AG09309 (cell line): ENCODE measurements at places on chromosomes 7 and 10.

- DNase-seq: no peak
These were observed 545.4 kb upstream of the FZD8 start for GRCh38 chr10:36187380-36188079.

GRCh38 chr7:33287738-33288137 lies 158.4 kb downstream of the BBS9 start:
- DNase-seq: no peak

DNA sequence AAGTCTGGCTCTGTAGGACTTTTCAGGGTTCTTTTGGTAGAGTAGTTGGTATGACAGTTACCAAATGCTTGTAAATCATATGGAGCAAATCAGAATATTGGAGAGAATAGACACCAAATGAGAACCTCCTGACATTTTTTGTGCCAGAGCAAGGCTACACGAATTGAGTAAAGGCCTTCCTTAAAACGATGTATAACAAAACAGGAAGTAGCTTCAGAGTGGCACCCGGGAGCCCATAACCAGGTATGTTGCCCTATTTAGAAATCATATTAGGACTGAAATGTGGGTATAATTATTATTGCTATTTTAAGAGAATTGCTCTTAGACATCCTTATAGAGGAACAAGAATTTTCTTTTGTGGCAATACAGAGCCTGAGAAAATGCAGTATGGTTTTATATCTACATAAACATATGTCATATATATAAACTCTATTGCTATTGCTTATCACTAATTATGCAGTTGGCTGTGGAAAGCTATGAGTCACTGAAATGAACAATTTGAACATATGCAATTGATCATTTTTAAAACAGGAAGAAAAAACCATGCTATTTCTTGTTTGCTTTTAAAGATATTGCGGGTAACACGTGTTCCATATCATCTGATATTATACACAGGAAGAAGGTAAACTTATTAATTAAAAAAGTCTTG lies 197.4 kb upstream of the MTPN start:
- DNase-seq: no peak

DNA sequence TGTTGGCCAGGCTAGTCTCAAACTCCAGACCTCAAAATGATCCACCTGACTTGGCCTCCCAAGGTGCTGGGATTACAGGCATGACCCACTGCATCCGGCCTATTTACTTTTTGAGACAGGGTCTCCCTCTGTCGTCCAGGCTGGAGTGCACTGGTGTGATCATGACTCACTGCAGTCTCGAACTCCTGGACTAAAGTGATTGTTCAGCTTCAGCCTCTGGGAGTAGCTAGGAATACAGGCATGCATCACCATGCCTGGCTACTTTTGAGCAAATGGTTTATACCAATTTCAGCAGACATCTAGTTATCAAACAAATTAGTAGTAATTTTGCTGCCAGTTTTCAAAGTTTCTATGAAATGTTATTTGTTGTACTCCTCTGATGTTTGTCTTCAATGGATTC lies 2.2 kb upstream of the WAC start:
- no peak for DNase-seq

GRCh38 chr7:155441856-155442255 lies 16.1 kb upstream of the EN2 start:
- no peak for DNase-seq

DNA sequence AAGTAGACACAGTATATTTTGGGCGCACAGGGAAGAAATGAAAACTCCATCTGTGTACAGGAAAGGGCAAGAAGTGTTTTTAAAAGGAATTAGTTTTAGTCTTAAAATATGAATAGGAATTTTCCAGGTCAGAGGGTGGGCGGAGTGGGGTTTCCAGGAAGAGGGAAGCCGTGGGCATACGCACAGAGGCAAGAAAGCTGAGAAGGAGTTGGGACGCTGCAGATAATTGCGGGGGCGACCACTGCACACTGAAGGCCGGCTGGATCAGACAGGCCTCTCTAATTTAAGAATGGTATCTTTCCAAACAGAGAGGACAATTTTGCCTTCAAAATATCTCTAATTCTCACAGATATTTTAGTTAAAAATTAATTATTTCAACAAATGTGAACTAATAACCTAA lies 189.1 kb upstream of the INHBA start:
- DNase-seq: no peak

DNA sequence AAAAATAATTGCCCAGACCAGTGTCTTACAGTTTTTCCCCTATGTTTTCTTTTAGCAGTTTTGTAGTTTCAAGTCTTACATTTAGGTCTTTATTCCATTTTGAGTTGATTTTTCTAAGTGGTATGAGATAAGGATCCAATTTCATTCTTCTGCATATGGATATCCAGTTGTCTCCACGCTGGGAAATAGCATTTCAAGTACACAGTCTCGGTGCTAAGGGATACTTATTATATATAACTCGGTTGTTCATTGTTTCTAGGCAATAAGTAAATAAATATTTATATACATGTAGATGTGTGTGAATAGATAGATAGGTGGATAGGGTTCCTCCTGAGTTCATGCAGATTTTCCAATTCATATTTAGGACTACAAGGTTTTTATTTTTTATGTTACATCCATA lies 16.0 kb downstream of the TAF3 start:
- no peak for DNase-seq

DNA sequence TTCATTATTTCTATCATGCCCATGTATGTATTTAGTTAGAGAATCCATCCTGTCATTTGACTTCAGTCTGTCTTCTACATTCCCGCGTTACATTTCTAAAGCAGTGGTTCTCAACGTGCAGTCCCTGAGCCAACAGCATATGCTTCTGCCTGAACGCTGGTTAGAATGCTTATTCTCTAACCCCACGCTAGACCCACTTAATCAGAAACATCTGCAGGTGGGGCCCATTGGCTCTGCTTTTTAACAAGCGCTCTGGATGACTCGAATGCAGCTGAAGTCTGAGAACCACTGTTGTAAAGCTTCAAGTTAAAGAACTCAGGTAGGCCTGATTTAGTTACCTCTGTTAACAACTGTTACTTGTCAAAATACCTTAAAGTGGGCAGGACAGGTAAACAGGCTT lies 38.2 kb downstream of the NEUROD6 start:
- no peak for DNase-seq

DNA sequence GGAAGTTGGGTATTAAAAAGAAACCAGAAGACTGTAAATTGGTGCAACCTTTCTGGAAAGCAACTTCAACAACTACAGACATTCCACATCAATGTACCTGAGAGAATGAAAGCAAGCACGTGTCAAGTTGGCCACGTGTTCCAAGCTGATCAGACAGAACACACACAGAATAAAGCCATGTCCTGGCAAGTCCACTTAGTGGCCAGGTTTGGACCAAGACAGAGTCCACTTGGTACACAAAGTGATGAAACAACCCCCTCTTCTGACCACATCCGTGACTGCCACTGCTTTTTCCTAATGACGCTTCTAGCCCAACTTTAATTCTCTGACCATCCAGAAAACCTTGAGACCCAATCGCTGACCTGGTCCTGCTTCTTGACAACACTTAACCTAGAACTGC lies 109.4 kb downstream of the ABLIM1 start:
- DNase-seq: peak; percentile 16

DNA sequence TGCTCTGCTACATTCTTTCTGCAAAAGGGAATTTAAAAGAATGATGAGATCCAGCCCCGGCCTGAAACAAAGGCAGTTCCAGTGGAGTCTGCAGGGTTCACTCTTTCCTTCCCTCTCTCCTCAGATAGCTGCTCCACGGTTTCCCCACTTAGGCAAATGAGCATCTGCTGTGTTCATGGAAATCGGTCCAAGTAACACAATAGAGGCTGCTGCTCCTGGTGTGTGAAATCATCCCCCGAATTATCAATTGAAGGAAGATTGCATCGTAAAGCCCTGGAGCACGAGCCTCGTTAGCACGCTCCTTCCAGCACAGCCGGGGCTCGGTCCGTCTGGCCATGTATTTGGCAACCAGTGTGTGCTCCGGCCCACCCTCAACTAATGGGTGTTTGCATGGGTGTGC lies 108.3 kb upstream of the DPP6 start:
- no peak for DNase-seq

GRCh38 chr7:17206349-17206905 lies 92.0 kb upstream of the AHR start:
- no peak for DNase-seq

GRCh38 chr7:112515989-112516388 lies 35.2 kb downstream of the LSMEM1 start:
- DNase-seq: no peak

GRCh38 chr10:22103701-22104470 lies 100.4 kb upstream of the DNAJC1 start:
- no peak for DNase-seq

DNA sequence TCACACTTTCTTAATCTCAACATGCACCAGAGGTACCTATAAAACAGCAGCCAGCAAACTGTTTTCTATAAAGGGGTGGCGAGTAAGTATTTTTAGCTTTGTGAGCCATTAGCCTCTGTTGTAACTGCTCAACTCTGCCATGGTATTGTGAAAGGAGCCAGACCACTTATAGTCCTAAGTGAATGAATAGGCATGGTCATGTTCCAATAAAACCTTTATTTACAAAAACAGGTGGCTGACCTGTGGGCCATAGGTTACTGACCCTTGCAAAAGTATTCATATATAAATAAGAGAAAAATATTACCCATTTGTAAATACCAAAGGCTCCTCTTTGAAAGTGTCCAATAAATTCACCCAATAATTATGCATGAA lies 50.3 kb downstream of the ICA1 start:
- DNase-seq: no peak

GRCh38 chr10:59909815-59910214 lies 3.5 kb upstream of the CCDC6 start:
- no peak for DNase-seq

DNA sequence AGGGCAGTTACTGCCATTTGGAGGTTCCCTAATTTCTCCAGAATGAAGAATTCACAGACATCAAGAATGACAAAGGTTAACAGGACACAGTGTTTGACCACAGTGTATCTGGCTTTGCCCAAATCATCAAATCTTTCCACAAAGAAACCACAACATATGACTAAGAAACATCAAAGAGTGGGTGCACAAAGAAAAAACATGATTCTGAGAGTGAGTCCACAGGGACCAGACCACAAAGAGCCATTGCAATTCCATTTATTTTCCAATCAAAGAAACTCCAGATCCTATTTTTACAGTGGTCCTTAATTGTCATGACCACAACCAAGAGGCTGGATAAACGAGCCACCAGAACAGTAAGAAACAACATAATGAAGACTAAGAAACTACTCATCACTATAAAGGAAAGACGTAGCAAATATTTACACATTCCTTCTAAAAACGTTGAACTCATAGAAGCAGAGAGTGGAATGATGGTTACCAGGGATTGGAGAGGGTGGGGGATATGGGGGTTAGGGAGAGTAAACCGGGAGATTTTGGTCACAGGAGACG lies 286.5 kb downstream of the DOCK4 start:
- no peak for DNase-seq

DNA sequence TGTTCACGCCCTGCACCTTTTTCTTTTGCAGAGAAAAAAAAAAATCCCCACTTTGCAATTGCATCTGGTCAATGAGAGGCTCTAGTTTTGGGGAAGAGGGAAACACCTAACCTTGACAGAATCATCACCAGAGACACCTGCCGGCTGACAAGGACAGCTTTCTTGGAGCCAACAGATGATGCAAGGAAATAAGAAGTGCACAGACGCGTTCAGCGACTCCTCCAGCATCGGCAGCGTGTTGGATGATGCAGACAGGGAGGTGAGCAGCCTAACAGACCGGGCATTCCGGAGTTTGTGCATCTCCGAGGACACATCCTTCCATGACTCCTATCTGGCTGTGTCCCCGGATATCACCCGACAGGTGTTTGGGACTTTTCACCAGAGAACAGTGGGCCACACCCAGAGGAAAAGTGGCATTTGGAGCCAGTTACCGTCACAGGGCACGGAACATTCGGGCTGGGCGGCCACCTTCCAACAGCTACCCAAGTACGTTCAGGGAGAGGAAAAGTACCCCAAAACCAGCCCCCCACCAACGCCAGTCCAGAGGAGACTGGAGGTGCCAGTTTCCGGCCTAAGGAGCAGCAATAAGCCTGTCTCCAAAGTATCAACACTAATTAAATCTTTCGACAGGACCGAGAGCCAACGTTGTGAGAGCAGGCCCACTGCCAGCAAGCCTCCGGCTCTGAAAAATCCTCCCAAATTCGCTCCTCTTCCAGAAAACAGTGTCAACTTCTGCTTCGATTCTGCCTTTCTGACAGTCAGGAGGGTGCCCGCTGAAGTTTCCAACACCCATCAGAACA lies 23.6 kb downstream of the C10orf71 start:
- DNase-seq: no peak

DNA sequence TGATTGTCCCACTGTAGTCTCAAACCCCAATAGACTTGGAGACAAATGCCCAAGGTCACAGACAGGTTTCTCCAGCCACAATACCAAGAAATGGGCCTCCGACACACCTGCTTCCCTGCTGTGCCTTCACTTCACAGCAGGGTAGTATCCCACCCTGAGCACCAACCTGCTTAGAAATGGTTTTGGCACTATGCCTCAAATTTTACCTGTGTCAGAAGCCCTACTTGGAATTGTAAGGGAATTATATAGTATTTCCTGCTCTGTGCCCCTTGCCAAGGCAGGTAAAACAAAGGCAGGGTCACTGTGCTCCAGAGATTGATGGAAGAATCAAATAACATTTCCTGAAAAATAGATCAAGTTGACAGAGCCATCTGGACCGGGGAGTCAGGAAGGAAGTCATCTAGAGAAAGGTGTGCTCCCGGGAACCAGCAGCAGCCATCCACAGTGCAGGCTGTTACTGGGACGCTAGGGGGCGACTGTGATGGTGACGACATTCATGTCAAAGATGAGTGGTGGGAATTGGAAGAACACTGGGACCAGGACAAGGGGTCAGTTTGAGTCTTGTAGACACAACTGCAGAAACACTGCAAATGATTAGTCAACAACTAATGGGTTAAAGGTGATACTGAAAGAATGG lies 117.8 kb upstream of the AKR1E2 start:
- no peak for DNase-seq

DNA sequence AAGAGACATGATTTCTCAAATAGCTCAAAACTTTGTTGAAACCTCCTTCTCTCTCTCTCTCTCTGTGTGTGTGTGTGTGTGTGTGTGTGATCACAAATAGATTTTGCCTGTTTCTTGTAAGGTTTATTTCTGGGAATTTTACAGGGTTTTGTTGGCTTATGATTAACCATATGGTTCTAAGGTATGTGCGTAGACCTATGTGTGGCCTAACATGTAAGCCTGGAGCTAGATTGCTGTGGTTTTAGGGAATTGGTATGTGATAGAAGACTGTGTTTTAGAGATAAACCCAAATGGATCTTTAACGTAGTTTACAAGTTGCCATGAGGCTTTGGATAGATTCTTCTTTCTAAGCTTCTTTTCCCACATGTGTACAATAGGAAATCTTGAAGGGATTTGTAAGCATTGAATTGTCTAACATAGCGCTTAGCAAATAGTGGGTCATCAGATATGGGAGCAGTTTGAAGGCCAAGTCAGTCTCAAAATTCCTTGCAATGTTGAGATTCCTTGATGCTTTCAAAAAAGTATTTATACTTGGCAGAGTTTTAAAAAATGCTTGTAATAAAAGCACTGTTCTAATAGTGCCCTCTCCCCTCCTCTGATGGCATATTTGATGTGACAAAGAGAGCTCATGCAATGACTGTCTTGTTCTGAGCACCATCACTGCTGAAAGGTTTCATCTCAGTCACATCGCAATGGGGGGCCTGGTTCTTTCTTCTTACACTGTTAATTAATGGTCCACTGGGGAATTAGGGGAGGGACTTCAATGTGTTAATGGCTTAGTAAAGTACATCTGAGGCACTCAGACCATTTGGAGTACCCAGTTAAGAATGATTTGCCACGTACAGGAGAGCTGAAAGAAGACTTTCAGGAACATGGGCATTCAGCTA lies 118.2 kb downstream of the SNX10 start:
- no peak for DNase-seq

- DNase-seq: no peak
These were observed 1.2 kb upstream of the ARPC1B start for GRCh38 chr7:99373091-99374066.
